ENCODE measurements at places on chromosomes 7 and 10. TPM values are rescaled to one million over a fixed set of nuclear protein-coding genes. Genes with fewer than 3 reads are reported as not detected.

WASHC2C gene
- 18.7 TPM for total RNA-seq

LRRC18 gene
- total RNA-seq, result not detected

DRGX gene
- not detected for total RNA-seq

LIPJ gene
- total RNA-seq, result not detected

NPFFR1 gene
- total RNA-seq, result not detected

FAM237B gene
- total RNA-seq, result not detected

NUTM2E gene
- 0.03 TPM for total RNA-seq

SDHAF3 gene
- 37.4 TPM for total RNA-seq

THSD7A gene
- 0.45 TPM for total RNA-seq

COL28A1 gene
- total RNA-seq, result 0.26 TPM

MYL10 gene
- total RNA-seq, result 1.1 TPM

MBL2 gene
- total RNA-seq, result not detected

ICA1 gene
- total RNA-seq, result 1.7 TPM

SLC26A5 gene
- not detected for total RNA-seq

AMPH gene
- total RNA-seq, result not detected

CALML5 gene
- total RNA-seq, result not detected

GRID1 gene
- total RNA-seq, result 0.64 TPM

SPDYE9 gene
- total RNA-seq, result not detected

CHAT gene
- total RNA-seq, result not detected

TRIM50 gene
- not detected for total RNA-seq

OPN4 gene
- total RNA-seq, result not detected

CYP2C19 gene
- total RNA-seq, result not detected

LMBR1 gene
- total RNA-seq, result 79.9 TPM

TMEM176B gene
- total RNA-seq, result 0.63 TPM

METTL27 gene
- 1.8 TPM for total RNA-seq

CCDC7 gene
- total RNA-seq, result 3.3 TPM

OR2F2 gene
- not detected for total RNA-seq

SEMA4G gene
- 4.7 TPM for total RNA-seq

VSTM4 gene
- total RNA-seq, result not detected

RNF133 gene
- 0.13 TPM for total RNA-seq
